ENCODE measurements at places on chromosomes 1 and 21.
A peak's percentile ranks its signal among the peaks of the same experiment; 100 is the strongest.

DNA sequence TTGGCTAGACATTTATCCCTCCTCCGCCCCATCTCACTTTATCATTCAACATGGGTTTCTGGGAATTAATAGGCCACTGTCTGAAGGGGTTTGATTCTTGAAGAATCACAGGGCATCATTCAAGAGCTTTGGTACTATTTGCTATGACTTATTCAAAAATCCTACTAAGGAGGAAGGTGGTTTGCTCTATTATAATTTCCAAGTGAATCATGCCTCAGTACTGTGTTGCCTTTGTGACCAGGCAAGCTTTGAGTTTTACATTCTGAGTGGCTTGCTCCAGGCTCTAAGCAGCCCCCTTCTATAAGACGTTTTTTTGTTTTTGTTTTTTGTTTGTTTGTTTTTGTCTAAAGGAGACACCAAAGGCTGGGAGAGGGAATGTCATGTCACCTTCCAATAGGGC, 2.6 kb downstream of the C1orf21 start:
- DNase-seq, result no peak

DNA sequence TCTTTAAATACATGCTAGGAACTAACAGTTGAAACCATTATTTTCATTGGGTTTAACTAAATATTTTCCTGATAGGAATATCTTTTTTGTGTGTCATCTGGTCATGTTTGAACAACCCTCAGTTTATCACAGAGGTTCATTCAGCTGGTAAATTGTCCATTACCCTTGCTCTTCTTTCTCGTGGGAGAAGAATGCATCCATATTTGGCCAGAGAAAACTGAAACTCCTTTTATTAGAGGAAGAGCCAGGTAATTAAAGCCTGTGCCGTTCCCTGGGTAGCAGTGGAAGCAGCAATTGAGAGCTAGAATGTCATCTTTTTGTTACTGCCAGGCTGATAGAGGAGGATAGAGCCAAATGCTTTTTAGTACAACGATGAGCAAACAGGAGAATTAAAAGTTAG, 587.2 kb upstream of the ZRANB2 start:
- no peak for DNase-seq

- DNase-seq, result no peak
These were observed 61.9 kb downstream of the POFUT2 start for GRCh38 chr21:45225741-45226327.

DNA sequence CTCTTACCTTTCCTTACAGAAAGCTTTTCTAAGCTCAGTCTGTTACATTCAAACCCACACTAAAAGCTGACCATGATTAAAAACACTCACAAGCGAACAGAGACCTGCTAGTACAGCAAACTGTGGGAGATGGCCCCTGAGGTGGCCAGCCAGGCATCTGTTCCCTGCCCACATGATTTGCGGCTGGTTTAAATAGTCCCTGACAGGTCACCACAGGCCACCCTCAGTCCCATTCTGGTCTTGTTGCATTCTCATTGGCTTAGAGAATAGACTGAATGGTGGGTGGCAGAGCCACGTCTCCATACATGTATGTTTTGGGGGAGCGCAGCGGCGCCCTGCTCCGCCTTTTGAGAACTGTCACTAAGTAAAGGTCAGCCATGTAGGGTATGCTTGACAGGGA, 2.3 kb upstream of the ACTA1 start:
- no peak for DNase-seq

DNA sequence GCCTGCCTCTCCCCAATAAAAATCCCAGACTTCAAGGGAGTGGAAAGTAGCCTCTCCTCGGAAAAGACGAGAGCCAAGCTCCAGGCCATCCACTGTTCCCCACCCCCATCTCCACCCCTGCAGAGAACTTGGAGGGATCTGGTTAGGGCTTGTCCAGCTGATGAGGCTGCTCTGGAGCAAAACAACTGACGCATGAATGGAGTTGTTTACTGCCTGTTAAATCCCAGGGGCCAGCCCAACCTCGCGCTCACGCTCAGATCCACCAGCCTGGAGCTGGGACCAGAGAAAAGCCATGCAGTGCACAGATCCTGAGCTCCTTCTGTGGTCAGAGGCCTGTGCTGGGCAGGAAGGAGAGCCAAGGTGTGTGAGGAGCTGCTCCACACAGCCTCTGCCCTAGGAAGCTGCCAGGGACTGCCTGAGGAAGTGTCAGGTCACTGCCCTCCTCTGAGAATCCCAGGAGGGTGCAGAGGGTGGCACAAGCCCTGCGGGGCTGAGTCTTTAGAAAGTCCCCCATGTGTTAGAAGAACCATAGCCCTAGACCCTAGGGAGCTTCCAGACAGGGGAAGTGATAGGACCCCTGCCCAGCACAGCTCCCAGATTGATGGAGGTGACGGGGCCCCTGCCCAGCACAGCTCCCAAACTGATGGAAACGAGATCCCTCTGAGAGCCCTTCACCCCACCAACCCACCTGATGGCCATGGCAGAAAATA, 109.0 kb upstream of the IPO9 start:
- peak; percentile 90 for DNase-seq

GRCh38 chr1:53579221-53580008, 120.2 kb downstream of the DMRTB1 start:
- DNase-seq, result peak; percentile 51

DNA sequence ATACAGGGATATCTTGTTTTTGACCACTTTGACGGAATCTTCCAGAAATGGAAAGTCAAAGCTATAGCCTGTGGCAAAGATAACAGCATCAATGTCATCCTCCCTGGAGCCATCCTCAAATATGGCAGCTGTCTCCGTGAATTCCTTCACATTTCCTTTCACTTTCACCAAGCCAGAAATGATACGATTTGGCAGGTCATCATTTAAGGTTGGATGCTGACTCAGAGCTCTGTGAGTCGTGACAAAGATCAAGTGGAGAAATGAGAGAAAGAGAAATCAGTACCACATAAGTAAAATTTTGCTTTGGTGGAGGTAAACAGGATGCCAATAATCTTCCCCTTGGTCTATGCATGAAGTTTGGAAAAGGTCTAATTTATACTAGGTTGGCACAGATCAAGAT, 23.9 kb downstream of the FMO5 start:
- DNase-seq, result no peak

DNA sequence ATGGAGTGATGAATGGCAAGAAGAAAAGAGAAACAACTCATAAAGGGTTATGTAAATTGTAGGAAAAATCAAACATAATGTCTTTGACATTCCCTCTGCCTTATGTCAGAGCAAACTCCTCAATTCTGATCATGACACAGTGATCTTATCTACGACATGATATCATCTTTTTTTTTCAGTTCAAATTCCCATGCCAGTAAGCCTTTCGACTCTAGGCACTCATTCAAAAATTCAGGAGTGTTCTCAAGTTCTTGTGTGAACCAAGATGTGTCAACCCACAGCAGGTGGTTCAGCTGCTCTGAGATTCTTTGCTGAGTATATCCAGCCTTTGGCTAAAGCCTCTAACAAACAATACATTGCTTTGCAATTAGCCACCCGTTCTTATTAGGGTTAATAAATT, 97.1 kb upstream of the ESRRG start:
- DNase-seq, result no peak

- no peak for DNase-seq
These were observed 131.4 kb downstream of the HS2ST1 start for GRCh38 chr1:87045761-87046304.

GRCh38 chr1:4986306-4986705, 331.9 kb downstream of the AJAP1 start:
- DNase-seq, result no peak

DNA sequence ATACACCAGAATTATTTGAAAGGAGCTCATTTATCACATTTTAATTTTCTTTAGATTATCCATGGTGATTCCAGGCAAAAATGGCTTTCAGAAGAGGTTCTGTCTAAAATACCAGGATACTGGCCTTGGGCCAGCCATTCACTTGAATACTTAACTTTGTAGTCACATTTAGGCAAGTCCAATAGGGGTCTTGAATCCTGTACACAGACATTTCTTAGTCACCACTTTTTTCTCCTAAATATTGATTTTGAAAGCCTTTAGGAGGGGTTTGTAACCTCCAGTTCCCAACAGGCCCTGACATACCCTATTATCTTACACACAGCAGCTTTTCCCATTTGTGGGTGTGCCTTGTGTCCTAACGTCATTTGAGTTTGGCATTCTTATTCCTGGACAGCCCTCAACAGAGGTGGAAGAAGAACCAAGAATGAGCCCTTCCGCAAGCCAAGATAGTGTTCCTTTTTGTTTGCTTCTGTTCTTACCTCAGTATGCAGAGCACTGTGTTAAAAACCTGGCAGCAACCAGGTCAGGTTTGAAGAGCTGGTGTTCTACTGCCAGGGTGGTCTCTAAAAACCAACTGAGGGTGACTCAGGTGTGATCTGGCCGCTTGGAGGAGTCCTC, 19.5 kb downstream of the MAP3K7CL start:
- no peak for DNase-seq

DNA sequence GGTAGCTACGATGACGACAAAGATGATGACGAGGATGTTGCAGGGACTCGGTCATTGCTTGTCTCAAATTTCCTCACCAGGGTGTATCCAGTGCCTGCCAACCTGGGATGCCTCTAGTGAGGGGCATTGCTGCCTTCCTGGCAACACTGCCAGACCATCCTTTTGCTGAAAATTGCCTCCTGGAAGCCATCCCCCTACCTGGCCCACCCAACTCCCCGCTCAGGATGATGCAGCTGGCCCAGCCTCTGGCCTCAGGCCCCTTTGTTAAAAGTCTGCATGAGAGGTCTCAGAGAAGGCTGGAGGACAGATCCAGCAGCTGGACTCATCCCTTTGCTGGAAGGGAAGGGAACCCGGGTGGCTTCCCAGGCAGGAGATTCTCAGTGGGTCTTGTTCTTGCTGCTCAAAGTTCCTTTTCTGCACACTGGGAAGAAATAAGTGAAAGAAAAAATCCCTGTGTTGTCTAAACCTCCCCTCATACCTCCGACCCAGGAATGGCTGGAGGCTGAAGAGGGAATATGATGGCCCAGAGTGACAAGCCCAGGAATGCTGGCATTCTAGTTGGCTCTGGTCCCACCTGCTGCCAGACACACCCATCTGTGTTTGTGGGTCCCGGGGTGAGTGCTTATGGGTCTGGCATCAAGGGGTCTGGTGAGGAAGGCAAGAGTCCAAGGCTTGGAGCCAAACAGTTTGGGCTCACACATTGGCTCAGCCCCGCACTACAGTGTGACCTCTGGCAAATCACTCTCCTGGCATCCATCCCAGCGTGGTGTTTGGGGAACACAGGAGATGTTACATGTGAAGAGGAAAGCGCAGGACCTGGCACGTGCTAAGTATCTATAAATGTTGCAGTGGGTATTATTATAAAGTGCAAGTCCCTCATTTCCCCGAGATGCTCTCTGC, 6.7 kb upstream of the FNDC5 start:
- DNase-seq, result peak; percentile 47

- DNase-seq, result no peak
These were observed 18.3 kb downstream of the CACNA1E start for GRCh38 chr1:181501612-181502011.

DNA sequence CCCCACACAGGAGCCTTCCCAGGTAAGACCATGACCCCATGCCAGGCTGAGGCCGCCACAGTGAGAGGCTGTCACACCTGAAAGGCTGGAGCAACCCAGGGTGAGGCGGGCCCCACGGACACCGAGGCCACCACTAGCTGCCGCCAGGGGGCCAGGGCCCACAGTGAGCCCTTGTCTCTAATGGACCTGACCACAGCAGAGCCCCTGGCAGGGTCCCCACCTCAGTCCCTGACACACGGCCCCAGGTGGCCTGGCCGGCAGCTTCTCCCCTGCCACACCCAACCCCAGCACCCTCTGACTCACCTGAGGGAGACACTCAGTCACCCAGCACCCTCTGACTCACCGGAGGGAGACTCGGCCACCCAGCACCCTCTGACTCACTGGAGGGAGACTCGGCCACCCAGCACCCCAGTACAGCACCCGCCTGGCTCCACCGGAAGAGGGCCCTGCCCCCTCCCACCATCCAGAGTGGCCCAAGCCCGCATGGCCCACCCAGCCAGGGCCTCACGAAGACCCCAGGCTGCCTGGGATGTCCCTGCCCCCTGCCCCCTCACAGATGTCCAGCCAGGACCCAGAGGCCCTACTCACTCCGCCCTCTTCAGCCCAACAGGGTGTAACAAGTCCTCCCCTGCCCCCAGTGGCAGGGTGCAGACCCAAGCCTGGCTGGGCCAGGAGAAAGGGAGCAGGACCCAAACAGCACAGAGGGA, 4.4 kb downstream of the DVL1 start:
- DNase-seq, result no peak

GRCh38 chr21:37757606-37758376, 158.5 kb downstream of the KCNJ6 start:
- DNase-seq, result no peak

GRCh38 chr1:38962113-38962512, 20.5 kb upstream of the RHBDL2 start:
- no peak for DNase-seq

DNA sequence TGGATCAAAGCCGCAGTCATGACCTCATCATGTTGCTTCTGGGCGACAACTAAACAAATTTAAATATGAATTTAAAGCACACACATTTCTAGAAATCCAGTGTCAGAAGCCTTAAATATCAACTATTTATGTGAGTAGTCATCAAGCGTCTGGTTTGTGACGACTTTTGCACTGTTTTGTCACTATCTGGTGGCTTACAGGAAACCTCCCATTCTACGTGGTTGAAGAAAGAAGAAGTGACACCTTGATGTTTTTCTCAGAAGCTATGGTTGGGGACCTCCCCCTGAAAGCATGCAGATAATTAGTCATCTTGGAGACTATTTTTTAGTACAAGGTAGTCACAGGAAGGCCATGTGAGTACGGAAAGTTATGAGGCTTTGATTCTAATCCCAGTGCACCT, 58.5 kb downstream of the TENT5C start:
- no peak for DNase-seq

DNA sequence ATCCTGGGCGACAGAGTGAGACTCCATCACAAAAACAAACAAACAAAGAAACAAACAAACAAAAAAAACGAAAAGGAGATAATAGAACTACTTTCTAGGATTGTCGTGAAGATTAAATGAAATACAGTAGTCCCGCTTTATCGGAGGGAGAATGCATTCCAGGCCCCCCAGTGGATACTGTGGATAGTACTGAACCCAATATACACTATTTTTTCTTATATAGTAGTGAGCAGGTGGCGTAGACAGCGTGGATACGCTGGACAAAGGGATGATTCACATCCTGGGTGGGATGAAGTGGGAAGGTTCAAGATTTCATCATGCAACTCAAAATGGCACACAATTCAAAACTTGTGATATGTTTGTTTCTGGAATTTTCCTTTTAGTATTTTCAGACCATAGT, 8.0 kb downstream of the SLC35F3 start:
- no peak for DNase-seq

Data from posterior vena cava (tissue), 2 donors.